ENCODE measurements at places on chromosomes 1 and 21.

GRCh38 chr1:84888753-84889152 lies 4.3 kb downstream of the LPAR3 start:
- no peak for DNase-seq

GRCh38 chr1:77977989-77978292 lies 931 bp downstream of the FUBP1 start:
- DNase-seq = no peak

GRCh38 chr1:16181887-16182719 lies 26.2 kb upstream of the EPHA2 start:
- DNase-seq = peak; percentile 90

GRCh38 chr1:112643080-112643479 lies 23.4 kb downstream of the CAPZA1 start:
- DNase-seq = no peak

DNA sequence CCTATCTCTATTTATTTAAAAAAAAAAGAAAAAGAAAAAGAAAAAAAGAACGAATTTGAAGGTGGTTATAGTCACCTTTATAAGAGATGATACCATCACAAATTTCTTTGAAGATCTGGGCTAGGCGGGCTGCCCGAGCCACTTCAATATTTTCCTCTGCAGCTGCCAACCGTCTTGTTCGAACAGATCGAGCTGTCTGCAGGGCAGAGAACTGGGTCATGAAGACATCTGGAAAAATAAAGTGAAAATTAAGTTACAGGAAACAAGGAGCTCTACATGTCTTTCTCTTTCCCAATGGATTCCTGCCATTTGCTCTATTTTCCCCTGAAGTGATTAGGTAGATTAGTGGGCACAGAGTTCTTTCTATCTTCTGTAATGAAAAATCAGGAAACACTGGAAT lies 31.9 kb downstream of the RUSC1 start:
- no peak for DNase-seq

DNA sequence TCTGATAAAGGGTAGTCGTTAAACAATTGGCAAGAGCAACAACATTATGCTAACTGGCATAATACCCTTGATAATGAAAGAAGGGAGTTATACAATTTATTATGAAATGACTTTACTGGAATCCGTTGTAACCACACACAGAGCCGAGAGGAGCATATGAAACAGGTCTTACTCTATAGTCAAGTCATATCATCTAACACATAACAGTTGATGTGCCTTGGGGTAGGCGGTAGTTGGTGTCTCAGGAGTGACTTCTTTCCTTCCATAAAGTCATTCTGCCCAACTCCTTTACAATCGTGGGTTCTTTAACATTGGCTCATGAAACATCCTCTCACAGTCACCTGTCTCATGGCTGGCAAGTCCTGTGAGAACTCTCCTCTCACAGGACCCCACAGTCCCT lies 225.2 kb downstream of the LTN1 start:
- no peak for DNase-seq

DNA sequence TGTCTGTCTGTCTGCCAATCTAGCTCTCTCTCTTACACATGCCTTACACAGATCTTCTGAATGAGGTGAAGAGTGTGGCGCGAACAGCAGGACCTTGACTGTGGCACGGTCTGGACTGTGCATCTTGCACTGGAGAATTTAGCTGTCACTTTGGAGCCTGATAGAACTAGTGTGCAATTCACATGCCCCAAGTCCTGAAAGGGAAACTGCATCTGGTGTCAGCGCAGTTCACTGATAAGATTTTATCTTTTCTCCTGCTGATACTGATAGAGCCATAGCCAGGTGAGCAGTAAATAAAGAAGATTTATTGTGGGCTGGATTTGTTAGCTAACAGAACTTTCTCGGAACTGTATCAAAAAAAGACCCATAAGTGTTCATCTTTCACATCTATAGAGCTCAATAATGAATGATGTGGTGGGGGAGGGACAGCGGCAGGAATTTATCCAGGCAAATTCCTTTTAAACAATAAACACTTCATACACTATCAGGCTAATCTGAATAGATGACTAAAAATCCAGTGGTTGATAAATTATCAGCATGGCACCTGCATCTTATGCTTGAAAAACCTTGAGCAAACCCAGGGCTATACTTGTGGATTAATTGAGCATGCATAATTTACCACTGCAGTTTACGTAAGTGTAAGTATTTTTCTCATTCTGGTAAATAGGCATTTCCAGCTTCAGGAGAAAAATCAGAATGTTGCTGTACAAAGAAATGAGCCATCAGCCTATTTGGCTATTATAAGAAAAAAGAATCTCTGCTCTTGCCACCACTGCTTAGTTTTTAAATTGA lies 104.1 kb downstream of the NTNG1 start:
- no peak for DNase-seq

- no peak for DNase-seq
Measured at GRCh38 chr1:233025157-233025556, 74.7 kb downstream of the NTPCR start.

- no peak for DNase-seq
Measured at GRCh38 chr1:210099921-210100320, 132.7 kb upstream of the SERTAD4 start.

GRCh38 chr1:54047384-54048305 lies 5.4 kb downstream of the TMEM59 start:
- DNase-seq = no peak

DNA sequence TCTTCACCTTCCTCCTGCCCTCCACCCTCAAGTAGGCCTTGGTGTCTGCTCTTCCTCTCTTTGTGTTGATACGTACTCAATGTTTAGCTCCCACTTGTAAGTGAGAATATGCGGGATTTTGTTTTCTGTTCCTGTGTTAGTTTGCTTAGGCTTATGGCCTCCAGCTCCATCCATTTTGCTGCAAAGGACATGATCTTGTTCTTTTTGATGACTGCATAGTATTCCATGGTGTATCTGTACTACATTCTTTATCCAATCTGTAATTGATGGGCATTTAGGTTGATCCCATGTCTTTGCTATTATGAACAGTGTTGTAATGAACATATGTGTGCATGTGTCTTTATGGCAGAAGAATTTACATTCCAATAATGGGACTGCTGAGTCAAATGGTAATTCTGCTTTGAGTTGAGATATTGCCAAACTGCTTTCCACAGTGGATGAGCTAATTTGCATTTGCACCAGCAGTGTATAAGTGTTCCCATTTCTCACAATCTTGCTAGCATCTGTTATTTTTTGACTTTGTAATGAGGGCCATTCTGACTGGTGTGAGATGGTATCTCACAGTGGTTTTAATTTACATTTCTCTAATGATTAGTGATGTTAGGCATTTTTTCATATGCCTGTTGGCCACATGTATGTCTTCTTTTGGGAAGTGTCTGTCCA lies 272.7 kb downstream of the SDCCAG8 start:
- DNase-seq = no peak

GRCh38 chr21:28074676-28075075 lies 918.0 kb downstream of the LTN1 start:
- DNase-seq = no peak
